Stimulated activated memory B cell treated with anti-CD40 and anti-IgM and Interleukin-4, amounts not matched to agents 10 μg/mL and 1 μg/mL and 100 μg/mL, for 72 hours (primary cell): ENCODE measurements at places on chromosomes 7 and 10.

GRCh38 chr10:96642973-96643372, 56.2 kb upstream of the TM9SF3 start:
- ATAC-seq: peak; percentile 39
- peaks cover 56% of the 10 kb centered on the region for H3K4me1 ChIP-seq
- peak overlapping the region; percentile 74 for H3K27ac ChIP-seq
- peaks cover 51% of the 10 kb centered on the region for H3K36me3 ChIP-seq
- H3K27me3 ChIP-seq: no peaks in the 10 kb centered on the region
- H3K4me3 ChIP-seq: no peak overlapping the region

- ATAC-seq: no peak
- H3K4me1 ChIP-seq: no peaks in the 10 kb centered on the region
- no peak overlapping the region for H3K4me3 ChIP-seq
- no peaks in the 10 kb centered on the region for H3K27me3 ChIP-seq
- H3K36me3 ChIP-seq: no peaks in the 10 kb centered on the region
- no peak overlapping the region for H3K27ac ChIP-seq
Measured at GRCh38 chr10:64458306-64458705, 937.1 kb downstream of the REEP3 start.

DNA sequence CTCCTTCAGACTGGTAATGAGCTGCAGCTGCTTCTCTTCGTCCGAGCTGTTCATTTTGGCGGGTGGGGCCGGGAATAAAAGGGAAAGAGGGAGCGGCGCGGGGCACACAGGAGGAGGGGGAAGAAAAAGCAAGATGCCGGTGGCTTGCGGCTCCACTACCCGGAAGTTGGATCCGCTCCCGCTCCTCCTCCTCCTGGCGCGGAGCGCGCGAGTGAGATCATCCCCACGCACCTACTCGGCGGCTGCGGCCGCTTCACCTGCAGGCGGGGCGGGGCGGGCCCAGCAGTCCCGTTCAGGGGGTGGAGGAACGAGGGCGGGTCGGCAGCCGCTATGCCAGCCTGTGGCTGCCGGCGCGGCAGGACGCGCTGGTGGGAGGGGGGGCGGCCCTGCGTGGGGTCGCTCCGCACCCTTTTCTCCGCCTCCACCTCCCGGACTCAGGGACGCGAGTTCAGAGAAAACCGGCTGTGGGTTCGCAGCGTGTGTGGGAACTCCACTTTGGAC, at the start of gene SHTN1:
Gene SHTN1, minus strand, starts transcription at position 162 of the 501 bp plus-strand sequence. Its CDS starts 108 bp downstream, at position 54.
- no peaks in the 10 kb centered on the region for H3K36me3 ChIP-seq
- ATAC-seq: peak; percentile 66
- H3K4me1 ChIP-seq: peaks cover 19% of the 10 kb centered on the region
- H3K27me3 ChIP-seq: peaks cover 53% of the 10 kb centered on the region

DNA sequence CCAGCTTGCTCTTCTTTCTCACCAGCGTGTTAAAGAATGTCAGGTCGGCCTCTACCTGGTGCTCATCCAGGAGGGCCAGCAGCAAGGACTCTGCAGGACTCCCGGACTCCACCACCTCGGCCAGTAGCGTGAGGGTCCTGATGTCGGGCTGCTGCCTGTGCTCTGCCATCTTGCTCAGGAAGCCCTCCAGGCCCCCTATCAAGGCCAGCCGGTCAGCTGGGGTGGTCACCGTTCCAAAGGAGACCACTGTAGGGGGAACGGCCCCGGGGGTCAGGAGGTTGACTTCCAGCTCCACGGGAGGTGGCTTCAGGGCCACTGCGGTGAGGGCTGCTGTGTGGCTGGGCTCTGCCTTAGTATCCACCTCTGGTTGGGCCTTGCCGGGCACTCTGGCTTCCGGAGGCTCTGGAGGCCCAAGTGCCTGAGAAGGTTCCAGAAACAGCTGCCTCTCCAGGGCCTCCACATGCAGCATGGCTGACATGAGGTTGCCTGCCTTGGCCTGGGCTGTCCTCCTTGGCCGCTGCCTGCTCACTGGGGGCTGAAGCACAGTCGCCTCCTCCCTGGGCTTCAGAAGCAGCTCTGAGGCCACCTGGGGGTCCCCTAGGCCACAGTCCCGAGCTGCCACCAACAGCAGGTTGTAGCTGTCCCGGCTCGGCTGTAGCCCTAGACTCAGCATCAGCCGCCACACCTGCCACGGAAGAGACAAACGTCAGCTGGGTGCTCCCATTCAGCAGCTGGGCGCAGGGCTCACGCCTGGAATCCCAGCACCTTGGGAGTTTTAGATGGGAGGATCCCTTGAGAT, 13.5 kb downstream of the PTCD1 start:
- H3K27ac ChIP-seq: no peak overlapping the region
- no peak for ATAC-seq
- H3K4me1 ChIP-seq: no peaks in the 10 kb centered on the region
- H3K27me3 ChIP-seq: no peaks in the 10 kb centered on the region
- peaks cover 49% of the 10 kb centered on the region for H3K36me3 ChIP-seq

- H3K4me1 ChIP-seq: peaks cover 13% of the 10 kb centered on the region
- no peak for ATAC-seq
- peaks cover 24% of the 10 kb centered on the region for H3K27me3 ChIP-seq
- no peak overlapping the region for H3K27ac ChIP-seq
Measured at GRCh38 chr7:101146-102046, 91.0 kb upstream of the FAM20C start.

DNA sequence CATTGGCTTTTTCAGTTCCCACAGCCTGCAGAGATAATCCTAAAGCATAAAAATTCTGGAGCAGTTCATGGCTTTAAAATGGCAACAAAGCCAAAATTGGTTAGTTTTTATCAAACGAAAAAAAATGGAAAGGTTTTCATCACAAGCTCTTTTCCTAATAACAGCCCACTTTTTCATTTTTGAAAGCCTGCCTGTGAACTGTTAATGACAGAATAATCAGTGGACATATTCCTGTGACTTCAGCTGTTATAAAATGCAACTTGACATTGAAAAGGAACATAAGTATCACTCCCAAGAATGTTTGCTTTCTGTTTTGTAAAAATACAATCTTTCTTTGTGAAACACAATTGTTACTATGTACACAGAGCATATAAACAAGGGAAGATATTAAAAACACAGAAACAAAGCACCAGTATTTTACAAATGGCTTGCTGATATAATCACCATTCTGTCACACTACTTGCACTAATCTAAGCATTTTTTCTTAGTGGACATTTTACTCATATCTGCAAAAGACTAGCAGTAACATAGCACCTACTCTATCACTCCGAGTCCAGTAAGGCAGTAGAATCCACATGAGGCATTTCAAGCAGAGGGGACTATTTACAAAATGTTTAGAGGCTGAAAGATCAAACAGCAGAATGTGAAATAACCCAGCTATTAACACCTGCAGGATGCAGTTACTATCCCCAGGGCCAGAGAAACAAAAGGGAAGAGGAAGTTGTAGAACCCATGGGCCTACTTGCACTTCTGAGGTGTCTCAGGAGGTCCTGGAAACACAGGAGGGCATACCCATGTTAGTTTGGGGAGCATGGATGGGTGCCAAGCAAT, 26.4 kb downstream of the MACC1 start:
- H3K4me1 ChIP-seq: peaks cover 41% of the 10 kb centered on the region
- no peaks in the 10 kb centered on the region for H3K27me3 ChIP-seq
- peak overlapping the region; percentile 57 for H3K27ac ChIP-seq
- peaks cover 31% of the 10 kb centered on the region for H3K36me3 ChIP-seq
- peak; percentile 67 for ATAC-seq
- no peak overlapping the region for H3K4me3 ChIP-seq

DNA sequence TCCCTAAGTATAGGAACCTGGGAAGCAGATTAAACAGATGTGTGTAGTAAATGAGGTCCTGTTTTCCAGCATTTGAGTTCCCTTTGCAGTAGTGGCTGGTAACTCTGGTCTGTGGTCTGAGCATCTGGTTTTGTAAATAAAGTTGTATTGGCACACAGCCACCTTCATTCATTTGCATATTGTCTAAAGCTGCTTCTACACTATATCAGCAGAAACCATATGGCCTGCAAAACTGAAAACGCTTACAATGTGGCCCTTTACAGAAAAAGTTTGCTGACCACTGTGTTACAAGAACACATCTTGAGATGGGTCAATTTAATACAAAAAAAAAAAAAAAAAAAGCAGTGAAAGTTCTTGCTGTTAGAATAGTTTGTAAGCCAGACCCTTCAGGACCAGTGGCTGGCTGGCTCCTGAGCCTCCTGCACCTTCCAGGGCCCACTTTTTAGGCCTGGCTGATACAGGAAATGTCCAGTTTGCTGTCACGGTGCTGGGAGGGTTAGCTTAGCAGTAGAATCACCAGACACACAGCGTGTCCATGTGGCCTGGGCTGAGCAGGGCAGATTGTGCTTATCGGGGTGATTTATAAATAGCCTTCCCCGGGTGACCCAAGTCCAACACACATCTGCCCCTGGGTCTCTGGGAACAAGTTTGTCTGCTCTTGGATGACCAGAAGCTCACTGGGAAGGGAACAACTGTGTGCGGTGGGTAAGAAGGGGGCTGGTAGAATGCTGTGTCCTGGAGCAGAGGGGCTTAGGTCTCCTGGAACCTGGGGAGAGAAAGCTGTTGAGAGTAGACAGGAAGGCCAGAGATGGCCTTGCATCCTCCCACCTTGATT, 1.4 kb downstream of the C10orf71 start:
- peak; percentile 59 for ATAC-seq
